ENCODE measurements at places on chromosomes 13 and 19. TPM values are rescaled to one million over a fixed set of nuclear protein-coding genes. Genes with fewer than 3 reads are reported as not detected.

KCNN1 gene
- 5.0 TPM for polyA plus RNA-seq

DCUN1D2 gene
- 20.2 TPM for polyA plus RNA-seq

SHC2 gene
- polyA plus RNA-seq, result 31.1 TPM

FUT1 gene
- 0.67 TPM for polyA plus RNA-seq

CACNG7 gene
- polyA plus RNA-seq, result 0.15 TPM

IZUMO2 gene
- not detected for polyA plus RNA-seq

TTYH1 gene
- 2.1 TPM for polyA plus RNA-seq

FCER2 gene
- polyA plus RNA-seq, result 1.2 TPM

- DNase-seq, result no peak
Observed at GRCh38 chr13:29664591-29664990, 69.1 kb upstream of the SLC7A1 start.

DNA sequence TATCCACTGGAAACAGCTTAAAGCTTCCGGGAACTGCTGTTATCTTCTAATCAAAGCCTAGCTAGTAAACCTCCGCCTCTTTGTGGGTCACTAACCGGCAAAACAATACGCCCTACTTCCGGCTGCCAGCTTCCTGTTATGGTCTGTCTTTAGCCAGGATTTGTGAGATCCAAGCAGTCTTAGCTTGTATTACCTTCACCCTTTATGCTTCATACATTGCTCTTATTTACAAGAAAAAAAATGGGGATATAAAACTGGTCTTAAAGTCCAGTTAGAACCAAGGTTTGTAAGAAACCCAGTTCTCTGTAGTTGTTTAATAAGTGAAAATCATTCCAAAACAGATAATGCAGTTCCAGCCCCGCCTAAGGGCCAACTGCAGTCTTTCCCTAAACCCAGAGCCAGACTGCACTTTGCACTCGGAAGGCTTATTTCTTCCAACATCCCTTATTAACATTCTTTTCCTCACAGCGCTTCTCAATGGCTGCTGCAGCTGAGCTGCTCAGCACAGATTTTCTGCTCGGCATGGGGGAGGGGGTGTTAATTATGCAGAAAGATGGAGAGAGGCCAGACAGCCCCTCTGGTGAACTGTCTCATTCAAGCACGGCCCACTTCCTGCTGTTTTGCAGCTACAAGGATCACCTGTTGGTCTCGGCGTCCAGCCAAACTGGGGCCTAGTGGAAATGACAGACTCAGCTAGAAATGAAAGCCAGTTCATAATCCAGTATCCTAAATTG lies 368.4 kb downstream of the KLF12 start:
- peak; percentile 88 for DNase-seq

GRCh38 chr13:94138831-94139230 lies 340.7 kb downstream of the DCT start:
- no peak for DNase-seq

- DNase-seq, result no peak
Observed at GRCh38 chr13:31286930-31287329, 87.2 kb downstream of the B3GLCT start.

GRCh38 chr19:56372281-56372680 lies 21.1 kb downstream of the ZNF582 start:
- DNase-seq, result no peak

GRCh38 chr19:37902668-37903067 lies 3.7 kb downstream of the WDR87 start:
- no peak for DNase-seq

DNA sequence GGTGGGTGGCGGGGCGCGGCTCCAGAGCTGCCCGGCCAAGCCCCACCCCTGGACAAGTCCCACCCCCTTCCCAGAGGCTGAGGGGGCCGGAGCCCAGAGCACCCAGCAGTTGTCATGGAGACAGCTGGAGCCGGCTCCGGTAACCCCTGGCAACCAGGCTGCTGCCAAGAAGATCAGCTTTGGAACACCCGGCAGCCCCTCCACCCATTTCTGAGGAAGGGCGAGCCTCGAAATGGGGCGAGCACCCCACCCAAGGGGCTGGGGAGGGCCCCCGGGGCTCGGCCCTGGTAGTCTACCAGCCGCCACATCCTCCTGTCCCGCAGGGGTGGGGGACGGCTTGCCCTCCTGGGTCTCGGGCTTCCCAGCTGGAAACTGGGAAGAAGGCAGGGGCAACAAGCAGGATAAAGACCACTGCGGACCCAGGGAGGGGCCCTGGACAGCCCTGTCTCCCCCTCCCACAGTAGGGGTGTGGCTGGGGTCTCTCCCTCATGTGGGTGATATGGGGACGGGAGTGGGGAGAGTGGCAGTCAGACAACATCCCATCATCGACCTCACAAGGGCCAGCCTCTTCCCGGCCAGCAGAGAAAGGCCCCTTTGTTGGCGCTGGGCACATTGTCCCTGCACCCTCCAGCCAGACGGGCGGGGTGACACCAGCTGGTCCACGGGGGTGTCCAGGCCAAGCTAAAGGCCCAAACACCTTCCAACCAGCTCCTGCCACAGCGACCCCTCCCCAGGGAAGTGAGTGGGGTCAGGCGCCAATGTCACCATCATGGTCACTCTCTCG lies 1.5 kb downstream of the CERS1 start:
- DNase-seq, result no peak

- no peak for DNase-seq
Observed at GRCh38 chr13:111967572-111968201, 99.3 kb upstream of the SOX1 start.

DNA sequence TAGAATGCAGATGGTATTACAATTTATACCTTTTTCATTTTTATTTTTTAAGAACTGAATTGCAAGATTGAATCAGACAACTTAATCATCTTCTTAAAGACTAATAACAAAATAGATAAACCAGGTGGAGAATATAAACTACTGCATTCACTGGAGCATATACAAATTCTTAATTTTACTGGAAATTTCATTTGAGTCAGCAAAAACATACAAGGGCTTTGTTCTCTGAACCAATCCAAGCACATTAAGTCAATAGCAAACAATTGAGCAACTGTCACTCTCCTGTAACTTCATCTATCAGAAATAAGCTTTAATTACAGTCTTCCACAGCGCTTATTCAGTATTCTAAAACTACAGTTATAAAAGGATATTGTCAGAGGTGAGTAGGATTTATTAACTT lies 167.4 kb upstream of the OBI1 start:
- DNase-seq, result no peak

DNA sequence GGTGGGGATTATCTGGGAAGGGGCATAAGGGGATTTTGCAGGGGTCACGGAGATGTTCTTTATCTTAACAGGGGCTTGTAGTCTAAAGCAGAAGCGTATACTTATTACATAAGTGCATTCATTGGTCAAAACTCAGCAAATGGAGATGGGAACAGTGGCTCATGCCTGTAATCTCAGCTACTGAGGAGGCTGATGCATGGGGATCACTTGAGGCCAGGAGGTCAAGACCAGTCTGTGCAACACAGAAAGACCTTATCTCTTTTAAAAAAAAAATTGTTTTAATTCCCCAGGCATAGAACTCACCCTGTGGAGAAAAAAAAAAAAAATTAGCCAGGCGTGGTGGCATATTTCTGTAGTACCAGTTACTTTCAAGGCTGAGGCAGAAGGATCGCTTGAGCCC lies 18.9 kb downstream of the FAM187B start:
- no peak for DNase-seq

- no peak for DNase-seq
Observed at GRCh38 chr19:6286676-6287075, 6.9 kb upstream of the MLLT1 start.

GRCh38 chr19:28419312-28419711 lies 793.6 kb downstream of the UQCRFS1 start:
- DNase-seq, result no peak

- no peak for DNase-seq
Observed at GRCh38 chr13:60303166-60303565, 93.9 kb upstream of the TDRD3 start.

- no peak for DNase-seq
Observed at GRCh38 chr19:5567970-5568407, 236 bp upstream of the TINCR start.

GRCh38 chr13:93309886-93310523 lies 83.4 kb downstream of the GPC6 start:
- DNase-seq, result no peak

DNA sequence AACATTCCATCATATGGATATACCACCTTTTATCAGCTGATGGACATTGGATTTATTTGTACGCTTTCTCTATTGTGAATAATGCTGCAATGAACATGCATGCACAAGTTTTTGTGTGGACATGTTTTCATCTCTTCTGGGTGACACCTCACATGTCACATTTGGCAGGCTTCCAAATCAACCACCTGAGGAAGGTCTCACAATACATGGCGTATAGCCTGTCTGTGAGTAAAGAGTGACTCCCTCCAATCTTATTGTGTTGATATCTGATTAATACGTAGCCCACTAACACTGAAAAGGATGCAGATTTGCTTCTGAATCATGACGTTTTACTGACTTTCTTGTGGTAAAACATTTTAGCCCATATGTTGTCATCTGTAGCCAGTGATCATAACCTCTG lies 61.1 kb downstream of the SLC15A1 start:
- DNase-seq, result no peak

DNA sequence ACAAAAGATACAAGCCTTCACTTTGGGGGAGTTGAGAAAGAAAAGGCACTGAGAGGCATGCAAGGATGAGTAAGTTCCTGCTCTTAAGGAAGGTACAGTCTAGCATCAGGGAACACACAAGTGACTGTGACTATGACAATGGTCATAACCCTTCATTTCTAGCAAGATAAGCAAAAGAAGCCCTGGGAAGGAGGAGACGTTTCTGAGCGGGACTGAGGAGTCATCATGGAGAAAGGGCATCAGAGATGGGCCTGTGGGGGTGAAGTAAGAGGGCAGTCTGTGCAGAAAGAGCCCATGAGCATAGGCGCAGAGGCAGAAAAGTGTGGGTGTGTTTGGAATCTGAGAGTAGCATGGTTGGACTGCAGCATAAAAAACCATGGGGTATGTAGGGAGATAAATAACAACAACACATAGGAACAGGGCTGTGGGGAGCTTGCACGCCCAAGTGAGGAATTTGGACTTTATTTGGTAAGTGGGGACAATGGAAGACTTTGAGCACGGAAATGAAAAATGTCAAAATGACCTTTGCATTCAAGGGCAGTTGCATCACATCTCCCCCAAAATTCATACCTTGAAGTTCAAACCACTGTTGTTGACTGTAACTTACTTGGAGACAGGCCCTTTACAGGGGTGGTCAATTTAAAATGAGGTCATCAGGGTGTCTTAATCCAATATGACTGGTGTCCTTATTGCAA lies 86.7 kb downstream of the MBNL2 start:
- no peak for DNase-seq

DNA sequence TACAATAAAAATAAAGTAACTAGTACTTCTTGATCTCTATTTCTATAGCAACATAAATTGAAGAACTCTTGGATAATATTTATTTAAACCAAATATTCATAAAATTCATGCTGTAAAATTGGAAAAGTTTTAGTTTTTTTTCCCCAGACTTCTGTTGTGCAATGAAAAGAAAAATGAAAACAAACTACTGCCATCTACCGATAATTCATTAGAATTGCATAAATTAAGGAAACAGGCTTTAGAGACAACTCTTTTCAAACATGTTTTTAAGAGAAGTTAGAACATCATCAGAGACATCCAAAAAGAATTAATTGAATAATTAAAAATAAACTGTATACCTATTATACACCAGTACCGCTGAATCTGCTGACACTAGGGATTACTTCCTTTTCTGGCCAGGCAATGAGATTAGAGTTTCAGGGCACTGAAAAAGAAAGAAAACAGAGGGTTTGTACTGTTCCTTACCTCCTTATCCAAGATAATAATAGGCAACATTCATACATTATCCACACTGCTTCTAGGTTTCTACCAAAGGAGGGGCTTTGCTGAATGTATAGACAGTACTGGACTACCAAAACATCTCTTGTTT lies 4.9 kb downstream of the CCDC122 start:
- DNase-seq, result no peak

- DNase-seq, result no peak
Observed at GRCh38 chr13:44050450-44051063, 170.9 kb downstream of the LACC1 start.

Data from left renal pelvis (tissue), 4 donors.